Activated CD4-positive, alpha-beta memory T cell treated with anti-CD3 and anti-CD28 coated beads for 36 hours (primary cell): ENCODE measurements at places on chromosomes 1 and 21. TPM values are rescaled to one million over a fixed set of nuclear protein-coding genes. Genes with fewer than 3 reads are reported as not detected.

GRCh38 chr1:2306151-2306978 is 78.2 kb downstream of the SKI start:
- no peak for DNase-seq

- no peak for DNase-seq
Measured at GRCh38 chr1:91583326-91583755, 82.7 kb downstream of the CDC7 start.

GRCh38 chr21:45590246-45590725 is 48.0 kb upstream of the SLC19A1 start:
- DNase-seq = peak; percentile 84

Gene ESPN
- total RNA-seq = 0.83 TPM

Gene DNAH14
- total RNA-seq = 0.55 TPM

- DNase-seq = peak; percentile 93
Measured at GRCh38 chr1:47437447-47438164, at the start of gene FOXD2. FOXD2 (plus strand) TSS chr1:47438044; CDS start chr1:47438136, 92 bp downstream.

DNA sequence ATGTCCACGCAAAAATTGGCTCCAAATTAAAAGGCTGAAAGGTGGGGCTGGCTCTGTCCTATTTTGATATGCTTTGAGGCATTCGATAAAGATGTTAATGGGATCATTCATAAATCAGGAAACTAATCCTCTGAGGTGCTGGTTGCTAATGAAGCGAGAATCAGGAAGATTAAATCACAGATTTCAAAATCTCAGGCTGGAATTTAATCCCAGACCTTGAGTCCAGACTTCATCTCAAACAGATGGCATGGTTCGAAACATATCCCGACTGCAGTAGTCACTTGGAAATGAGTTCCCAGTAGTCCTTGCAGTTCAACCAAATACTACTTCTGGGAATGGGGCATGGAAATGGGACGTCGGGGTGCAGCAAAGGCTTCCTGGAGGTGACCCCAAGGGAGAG is 4.5 kb upstream of the KLF17 start:
- no peak for DNase-seq

GRCh38 chr1:61605607-61606321 is 119.2 kb downstream of the TM2D1 start:
- DNase-seq = no peak

DNA sequence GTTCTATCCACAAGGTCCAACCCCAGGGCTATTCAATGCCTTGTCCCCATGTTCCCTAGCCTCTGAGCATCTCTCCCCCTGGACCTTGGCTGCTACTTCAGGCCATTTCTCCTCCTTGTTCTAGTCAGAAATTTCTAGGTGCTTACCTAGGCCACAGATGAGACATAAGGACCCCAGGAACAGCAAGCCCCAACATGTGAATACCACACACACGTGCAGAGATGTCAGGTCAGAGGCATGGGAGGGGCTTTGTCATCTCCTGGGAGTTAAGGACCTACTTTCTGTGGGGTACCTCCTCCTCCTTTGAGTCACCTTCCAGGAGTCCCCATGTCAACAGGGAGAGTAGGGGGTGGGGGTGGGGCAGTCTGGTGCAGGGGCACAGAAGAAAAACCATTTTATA is 7.1 kb upstream of the RGS16 start:
- DNase-seq = no peak

DNA sequence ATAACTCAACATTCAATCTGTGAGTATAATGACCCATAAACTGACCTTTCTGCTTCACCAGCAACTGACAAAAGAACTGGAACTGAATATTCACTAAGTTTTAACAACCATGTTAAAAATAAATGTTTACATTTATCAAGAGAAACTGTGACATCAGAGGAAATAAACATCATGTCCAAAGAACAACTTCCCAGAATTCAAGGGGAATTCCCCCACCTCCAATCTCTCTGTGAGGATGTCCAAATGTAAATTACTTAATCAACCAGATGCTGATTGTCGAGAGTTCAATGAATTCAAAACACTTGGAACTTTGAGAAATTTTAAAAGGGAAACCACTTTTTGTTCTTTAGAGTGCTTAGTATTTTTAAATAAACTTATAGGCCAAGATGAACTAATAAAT is 365.6 kb upstream of the ADGRL2 start:
- no peak for DNase-seq

Gene PSMD4
- 227 TPM for total RNA-seq
